ENCODE measurements at places on chromosomes 6 and 20.
A peak's percentile ranks its signal among the peaks of the same experiment; 100 is the strongest.

DNA sequence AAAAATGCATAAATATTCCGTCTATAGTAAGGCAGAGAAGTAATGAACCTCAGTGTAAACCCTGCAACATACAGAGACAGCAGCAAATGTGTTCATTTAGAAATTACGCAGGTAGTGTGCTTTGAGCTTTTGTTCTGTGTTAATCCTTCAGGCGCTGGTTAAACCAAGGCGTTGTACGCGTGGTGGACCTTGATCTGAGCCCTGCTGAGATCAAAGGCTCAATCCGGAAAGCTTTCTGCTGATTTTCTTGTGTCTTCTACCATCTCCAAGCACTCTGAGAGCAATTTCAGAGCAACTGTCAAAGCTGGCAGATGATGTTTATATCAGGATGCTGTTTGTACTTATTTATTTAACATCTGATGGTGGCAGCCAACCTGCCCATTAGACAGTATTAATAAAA, 382.8 kb downstream of the CDH26 start:
- DNase-seq = no peak

- no peak for DNase-seq
Measured at GRCh38 chr20:51359401-51359800, 183.1 kb downstream of the NFATC2 start.

DNA sequence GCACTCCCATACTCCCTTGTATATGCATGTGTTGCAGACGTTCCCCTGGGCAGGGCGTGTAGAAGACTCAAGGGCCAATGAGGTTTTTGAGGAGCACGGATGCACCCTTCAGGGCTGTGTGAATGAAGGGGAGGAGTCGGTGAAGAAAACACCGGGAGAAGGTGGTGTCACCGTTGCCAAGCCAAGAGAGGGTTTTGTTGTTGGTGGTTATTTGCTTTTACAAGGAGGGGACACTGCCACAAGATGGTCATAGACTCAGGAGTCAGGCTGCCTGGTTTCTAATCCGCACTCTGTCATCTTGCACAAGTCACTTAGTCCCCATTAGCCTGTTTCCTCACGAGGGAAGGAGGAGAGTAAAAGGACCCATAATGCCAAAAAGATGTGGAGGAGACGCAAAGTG, 124.0 kb downstream of the PXDC1 start:
- no peak for DNase-seq

GRCh38 chr20:36461600-36462439, 79.5 kb upstream of the MYL9 start:
- DNase-seq = peak; percentile 9

GRCh38 chr20:61455508-61456215, 203.6 kb downstream of the CDH4 start:
- no peak for DNase-seq

DNA sequence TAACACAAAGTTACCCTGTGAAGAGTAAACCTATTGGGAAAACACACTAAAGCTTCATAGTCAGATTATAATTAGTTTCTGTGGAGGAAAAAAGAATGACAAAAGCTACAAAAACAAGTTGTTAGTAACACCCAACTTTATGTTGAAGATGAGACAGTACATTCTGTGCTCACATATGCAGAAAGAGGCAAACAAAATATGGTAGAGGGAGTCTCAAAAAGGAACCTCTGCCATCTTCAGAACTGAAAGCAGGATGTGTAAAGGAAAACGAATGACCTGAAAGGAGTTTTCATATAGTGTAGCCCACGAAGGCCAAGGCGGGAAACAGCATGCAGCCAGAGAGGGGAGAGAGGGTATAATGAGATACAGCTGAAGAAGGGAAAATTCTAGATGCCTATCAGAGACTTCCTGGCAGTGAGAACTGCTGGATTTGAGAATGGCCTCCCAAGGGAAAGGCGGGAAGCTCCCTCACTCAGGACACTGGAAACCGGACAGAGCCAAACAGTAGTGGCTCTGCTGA, 84.1 kb upstream of the HEY2 start:
- no peak for DNase-seq

GRCh38 chr20:53890443-53891305, 179.7 kb downstream of the BCAS1 start:
- DNase-seq = no peak

DNA sequence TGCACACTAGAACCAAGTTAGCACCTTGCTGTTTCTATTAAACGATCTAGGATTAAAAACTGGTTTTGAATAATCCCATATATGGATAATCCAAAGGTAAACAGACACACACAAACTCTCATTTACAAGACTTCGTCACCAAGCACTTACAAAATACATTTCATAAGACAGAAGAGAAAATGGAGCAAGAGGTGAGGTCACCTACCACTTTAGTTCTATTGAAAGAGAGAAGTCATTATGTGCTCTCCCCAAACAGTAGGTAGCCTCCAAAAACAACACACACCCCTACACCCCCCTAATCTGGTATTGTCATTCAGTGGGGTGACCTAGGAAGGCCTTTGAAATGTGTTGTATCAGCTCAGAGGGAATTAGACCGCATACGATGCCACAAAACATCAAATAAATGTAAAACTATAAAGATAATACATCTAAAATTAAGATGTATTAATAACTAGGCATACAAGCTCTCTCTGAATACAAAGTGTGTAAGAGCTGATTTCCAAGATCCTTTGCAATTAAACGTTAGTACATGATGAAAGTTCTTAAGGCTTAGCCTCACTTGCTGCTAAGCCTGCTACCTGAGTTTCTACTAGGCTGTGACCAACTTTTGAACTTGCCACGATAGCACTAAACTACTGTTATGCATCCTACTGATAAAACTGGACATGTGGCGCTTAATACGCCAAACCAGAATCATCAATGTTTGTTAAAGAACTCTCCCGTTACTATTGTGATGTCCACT, 1.6 kb downstream of the SRPK1 start:
- DNase-seq = no peak

DNA sequence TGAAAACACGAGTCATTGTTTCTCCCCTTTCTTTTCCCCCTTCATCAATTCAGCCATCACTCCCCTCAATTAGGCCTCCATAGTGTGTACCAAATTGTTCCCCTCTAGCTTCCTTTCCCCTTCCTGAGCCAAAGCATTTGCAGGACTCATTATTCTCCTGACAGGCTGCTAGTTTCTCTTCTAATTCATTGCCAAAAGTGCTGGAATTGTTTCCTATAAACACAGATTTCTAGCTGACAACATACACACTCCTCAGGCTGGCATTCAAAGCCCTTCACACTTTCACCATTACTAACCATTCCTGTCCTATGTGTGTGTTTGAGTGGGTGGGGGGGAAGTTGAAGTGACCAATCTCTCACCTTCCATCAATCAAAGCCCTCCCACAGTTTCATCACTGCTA, 444.2 kb upstream of the OPRM1 start:
- DNase-seq = no peak

- no peak for DNase-seq
Measured at GRCh38 chr20:31497838-31498540, 16.3 kb upstream of the HM13 start.

- no peak for DNase-seq
Measured at GRCh38 chr6:156109713-156110112, 654.1 kb upstream of the NOX3 start.

DNA sequence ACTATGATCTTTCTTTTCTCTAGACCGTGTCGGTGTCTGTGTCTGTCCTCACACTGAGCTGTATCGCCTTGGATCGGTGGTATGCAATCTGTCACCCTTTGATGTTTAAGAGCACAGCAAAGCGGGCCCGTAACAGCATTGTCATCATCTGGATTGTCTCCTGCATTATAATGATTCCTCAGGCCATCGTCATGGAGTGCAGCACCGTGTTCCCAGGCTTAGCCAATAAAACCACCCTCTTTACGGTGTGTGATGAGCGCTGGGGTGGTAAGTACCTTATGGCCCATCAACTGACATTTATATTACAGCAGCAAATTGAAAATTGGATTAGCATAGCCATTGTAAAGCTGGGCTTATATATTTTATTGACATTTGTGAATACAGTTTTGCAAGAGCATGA, 72.2 kb upstream of the GFRAL start:
- no peak for DNase-seq

- no peak for DNase-seq
Measured at GRCh38 chr6:33607126-33607783, 13.9 kb upstream of the ITPR3 start.

DNA sequence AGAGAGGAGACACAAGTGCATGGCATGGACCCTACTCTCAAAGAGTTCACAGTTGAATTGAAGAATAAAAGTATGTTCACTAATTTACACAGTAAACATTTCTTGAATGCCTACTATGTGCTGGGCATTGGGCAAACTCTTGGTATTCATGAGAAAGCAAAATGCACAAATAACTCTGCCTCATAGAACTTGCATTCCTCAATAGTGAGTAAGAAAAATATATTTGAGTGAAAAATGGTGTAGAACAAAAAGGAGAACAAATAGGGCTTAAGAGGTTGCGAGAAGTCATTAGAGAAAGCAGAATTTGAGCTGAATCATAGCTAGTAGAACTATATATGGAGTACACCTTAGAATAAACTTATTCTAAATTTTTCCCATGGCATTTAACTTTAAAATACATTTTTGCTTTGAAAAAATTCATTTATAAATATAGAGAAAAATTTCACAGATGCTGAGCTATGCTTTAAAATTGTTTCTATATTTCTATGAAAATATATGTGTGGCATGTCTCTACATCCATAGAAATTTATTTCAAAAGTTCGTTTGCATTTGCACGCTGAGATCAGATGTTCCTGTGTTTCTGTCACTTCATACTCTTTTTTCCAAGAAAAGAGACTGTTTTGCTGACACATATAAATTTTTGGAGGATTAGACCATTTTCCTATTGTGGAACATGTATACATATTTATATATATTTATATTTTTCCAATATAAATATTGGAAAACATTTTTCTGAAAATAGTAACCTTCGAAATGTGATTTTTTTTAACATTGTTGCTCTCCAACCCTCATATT, 236.1 kb downstream of the KCNQ5 start:
- no peak for DNase-seq

- no peak for DNase-seq
Measured at GRCh38 chr6:154425034-154425433, 68.4 kb upstream of the IPCEF1 start.

GRCh38 chr6:161137839-161138542, 135.9 kb downstream of the AGPAT4 start:
- no peak for DNase-seq

- DNase-seq = no peak
Measured at GRCh38 chr6:47440719-47441118, 36.9 kb upstream of the CD2AP start.

DNA sequence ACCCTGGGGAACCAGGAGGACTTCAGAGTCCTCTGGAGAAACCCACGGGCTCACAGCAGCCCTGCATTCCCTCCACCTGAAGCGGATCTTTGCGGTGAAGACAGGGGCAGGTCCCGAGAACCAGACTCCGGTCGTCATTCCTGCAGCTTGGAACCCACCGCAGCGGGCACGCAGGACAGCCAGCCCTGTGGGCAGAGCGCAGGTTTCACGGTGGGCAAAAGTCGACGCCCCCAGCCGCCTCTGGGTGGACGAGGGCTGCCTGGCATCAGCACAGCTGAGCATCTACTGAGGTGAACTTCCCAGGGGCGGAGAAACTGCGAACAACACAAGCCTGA, 118.3 kb downstream of the PSMB1 start:
- no peak for DNase-seq

DNA sequence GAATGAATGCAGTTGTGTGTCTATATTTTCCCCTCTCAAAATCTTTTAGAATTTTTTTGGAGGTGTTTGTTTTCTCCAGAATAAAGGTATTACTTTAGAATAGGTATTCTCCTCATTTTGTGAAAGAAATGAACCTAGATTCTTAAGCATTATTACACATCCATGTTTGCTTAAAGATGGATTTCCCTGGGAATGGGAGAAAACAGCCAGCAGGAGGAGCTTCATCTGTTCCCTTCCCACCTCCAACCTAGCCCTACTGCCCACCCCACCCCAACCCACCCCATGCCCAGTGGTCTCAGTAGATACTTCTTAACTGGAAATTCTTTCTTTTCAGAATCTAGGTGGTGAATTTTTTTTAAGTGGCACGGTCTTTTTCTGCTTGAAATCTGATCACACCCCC, 127.8 kb downstream of the CD109 start:
- DNase-seq = no peak

GRCh38 chr6:43222418-43223059, 6.7 kb downstream of the DNPH1 start:
- DNase-seq = no peak

Measured in stimulated activated CD4-positive, alpha-beta T cell treated with anti-CD3 and anti-CD28 coated beads, Interleukin-2, amount 100 ng/mL, for 48 hours (primary cell).